Prostate gland (tissue), 2 donors: ENCODE measurements at places on chromosomes 3 and 15.
A peak's percentile ranks its signal among the peaks of the same experiment; 100 is the strongest.

GRCh38 chr15:29400701-29401100 is 131.1 kb upstream of the NSMCE3 start:
- no peak for DNase-seq

DNA sequence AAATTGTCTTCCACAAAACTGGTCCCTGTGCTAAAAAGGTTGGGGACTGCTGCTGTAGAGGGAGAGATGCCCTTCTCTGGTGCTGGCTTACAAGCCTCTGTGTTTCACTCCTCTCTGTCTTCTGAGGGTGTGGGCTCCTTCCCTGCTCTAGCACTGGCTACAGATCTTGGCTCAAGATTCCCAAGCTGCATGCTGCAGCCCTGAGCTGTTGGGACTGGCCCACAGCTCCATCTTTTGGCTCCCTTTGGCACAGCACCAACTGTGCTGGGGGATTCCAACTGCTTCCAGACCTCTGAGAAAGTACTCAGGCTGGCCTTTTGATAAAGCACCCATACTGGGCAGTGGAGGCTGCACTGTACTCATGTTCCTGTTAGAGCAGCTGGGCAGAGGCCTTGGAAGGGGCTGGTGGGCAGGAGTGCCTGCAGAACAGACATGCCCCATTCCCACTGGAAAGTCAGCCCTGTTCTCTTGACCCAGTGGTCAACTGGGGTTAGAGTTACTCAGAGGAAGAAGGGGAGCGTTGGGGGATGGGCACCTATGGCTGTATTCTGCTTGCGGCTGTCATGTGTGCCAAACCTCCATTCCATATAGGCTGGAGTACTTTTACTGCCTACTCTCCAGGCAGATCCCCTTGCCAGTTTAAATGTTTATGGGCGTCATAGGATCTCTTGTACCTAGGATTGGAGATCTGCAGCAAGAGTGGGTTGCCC is 55.7 kb downstream of the GALK2 start:
- DNase-seq, result no peak

GRCh38 chr3:138681463-138682220 is 73.1 kb downstream of the FAIM start:
- DNase-seq, result no peak

GRCh38 chr15:82737975-82738374 is 28.3 kb upstream of the AP3B2 start:
- DNase-seq, result no peak

GRCh38 chr3:30112411-30112810 is 494.0 kb upstream of the TGFBR2 start:
- DNase-seq, result no peak

GRCh38 chr15:60594071-60594470 is 115.1 kb upstream of the ICE2 start:
- no peak for DNase-seq

- no peak for DNase-seq
Observed at GRCh38 chr15:85010071-85010385, 28.4 kb downstream of the PDE8A start.

GRCh38 chr3:21620511-21621155 is 130.4 kb downstream of the ZNF385D start:
- no peak for DNase-seq

DNA sequence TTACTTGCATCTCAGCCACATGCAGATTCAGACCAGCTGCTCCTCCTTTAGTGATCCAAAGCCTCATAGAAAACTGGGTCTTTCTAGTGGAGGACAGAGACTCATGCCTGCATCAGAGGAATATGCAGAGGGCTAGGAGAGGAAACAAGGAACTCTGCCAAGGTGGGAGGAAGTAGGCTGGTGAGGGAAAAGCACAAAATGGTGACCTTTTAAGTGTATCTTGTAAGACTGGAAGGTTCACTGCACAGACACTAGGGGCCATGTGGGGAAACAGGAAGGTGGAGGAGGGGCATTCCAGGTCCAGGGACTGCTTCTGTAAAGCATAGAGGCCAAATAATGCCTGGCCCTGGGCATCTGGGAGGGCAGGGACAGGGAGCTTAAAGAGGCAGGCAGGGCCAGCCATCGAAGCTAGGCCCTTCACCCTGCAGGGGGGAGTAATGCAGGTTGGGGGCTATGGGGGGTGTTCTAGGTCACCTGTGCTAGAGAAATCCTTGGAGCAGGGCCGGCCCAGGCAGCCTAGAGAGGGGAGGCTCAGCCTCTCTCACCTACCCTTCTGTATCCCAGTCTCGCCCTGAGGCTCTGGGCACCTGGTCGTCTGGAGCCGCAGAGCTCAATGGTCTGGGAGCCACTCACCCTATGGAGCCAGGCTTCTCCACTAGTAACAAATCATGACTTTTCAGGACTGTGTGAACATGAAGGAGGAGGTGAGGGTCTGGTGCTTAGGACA is 117.7 kb downstream of the DNAJB8 start:
- DNase-seq, result no peak

GRCh38 chr3:157573281-157573680 is 70.1 kb upstream of the VEPH1 start:
- no peak for DNase-seq

GRCh38 chr15:35911052-35911777 is 365.2 kb upstream of the DPH6 start:
- DNase-seq, result no peak

- no peak for DNase-seq
Observed at GRCh38 chr3:170992854-170993253, 33.7 kb downstream of the SLC2A2 start.

- DNase-seq, result no peak
Observed at GRCh38 chr15:71664622-71665021, 145.7 kb upstream of the NR2E3 start.

- DNase-seq, result no peak
Observed at GRCh38 chr15:68612979-68613740, 34.4 kb downstream of the CORO2B start.

DNA sequence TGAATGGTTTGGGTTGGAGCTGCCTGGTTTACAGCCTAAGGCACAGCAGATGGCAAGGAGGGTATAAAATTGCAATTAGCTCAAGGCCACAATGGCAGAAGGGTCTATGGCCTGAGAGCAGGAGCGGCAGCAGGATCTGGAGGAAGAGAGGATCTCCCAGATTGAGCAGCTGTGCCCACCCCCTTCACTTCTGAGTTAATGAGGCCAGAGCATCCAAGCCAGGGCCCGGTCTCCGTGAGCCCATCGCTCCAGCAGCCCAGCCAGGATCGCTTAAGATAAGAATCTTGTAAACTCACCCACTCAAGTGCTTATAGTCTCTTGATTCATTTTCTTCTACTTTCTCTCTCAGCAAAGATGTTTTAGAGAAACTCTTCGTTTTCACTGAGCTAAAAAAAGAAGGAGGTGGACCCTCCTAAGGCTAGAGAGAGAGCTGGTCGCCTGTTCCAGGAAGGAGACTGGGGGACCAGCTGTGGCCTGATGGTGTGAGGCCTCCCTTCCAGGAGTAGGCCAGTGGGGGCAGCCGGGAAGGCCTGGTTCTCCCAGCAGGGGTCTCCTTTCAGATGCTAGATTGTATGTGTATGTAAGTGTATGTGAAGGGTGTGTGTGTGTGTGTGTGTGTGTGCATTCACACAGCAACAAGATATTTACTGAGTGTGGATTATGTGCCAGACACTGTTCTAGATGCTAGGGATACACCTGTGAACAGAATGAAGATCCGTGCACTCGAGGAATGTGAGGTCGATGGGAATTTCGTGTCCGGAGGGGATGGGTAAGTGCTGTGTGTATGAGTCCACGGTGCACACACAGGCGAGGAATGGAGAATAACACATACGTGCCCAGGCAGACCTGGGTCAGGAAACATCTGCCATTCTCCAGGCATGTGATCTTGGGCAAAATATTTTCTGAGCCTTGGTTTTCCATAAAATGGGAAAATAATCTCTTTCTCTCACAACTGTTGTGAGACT is 18.6 kb downstream of the MAGEF1 start:
- DNase-seq, result no peak

- DNase-seq, result no peak
Observed at GRCh38 chr15:89976246-89976600, 24.9 kb upstream of the ZNF710 start.

- DNase-seq, result no peak
Observed at GRCh38 chr15:96349857-96350720, 19.6 kb downstream of the NR2F2 start.

DNA sequence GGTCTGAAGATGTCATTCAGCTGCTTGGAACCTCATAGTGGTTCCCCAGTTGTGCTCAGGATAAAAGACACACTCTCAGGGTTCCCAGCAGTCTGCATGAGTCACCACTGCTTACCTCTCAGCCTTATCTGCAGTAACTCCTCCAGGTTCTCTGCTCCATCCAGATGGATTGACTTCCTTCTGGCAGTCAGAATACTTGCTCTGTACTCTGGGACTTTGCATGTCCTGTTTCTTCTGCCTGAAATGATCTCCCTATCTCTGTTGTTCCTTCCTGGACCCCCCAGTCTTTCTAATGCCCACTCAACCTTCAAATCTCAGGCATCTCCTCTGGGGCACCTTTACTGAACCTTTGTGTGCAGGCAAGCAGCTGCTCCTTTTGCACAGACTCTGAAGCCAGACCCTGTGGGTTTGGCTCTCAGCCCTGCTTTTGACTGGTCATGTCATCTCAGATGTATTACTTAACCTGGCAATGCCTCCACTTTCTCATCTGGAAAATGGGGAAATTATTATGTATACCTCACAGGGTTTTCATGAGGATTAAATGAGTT is 38.4 kb downstream of the ITPR1 start:
- DNase-seq, result no peak

DNA sequence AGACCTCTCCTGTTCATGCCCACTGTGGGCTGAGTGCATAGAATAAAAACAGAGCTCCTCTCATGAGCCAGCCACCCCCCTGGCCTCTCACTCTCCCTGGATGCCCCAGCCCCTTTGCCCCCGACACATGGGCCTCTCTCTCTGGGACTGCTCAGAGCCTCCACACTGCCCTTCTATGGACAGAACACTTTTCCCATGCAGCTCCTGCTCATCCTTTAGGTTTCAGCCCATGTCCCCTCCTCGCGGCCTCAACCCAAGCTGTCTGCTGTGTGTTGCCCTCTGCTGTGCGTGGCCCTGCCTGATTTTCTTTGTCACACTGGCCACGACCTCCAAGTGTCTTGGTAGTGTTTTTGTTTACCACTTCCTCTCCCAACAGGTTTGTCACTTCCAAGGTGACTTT is 20.7 kb upstream of the PRR23E start:
- DNase-seq, result no peak

- DNase-seq, result peak; percentile 26
Observed at GRCh38 chr15:66907826-66908743, 157.3 kb upstream of the SMAD3 start.

GRCh38 chr15:57477736-57478522 is 101.6 kb downstream of the CGNL1 start:
- DNase-seq, result no peak

GRCh38 chr3:48404440-48405342 is 25.2 kb downstream of the PLXNB1 start:
- DNase-seq, result peak; percentile 3

GRCh38 chr3:185272033-185272432 is 18.2 kb upstream of the EHHADH start:
- DNase-seq, result no peak

GRCh38 chr15:50881121-50882048 is 27.1 kb upstream of the AP4E1 start:
- DNase-seq, result no peak

- DNase-seq, result no peak
Observed at GRCh38 chr15:45417303-45417950, 39.1 kb upstream of the GATM start.

DNA sequence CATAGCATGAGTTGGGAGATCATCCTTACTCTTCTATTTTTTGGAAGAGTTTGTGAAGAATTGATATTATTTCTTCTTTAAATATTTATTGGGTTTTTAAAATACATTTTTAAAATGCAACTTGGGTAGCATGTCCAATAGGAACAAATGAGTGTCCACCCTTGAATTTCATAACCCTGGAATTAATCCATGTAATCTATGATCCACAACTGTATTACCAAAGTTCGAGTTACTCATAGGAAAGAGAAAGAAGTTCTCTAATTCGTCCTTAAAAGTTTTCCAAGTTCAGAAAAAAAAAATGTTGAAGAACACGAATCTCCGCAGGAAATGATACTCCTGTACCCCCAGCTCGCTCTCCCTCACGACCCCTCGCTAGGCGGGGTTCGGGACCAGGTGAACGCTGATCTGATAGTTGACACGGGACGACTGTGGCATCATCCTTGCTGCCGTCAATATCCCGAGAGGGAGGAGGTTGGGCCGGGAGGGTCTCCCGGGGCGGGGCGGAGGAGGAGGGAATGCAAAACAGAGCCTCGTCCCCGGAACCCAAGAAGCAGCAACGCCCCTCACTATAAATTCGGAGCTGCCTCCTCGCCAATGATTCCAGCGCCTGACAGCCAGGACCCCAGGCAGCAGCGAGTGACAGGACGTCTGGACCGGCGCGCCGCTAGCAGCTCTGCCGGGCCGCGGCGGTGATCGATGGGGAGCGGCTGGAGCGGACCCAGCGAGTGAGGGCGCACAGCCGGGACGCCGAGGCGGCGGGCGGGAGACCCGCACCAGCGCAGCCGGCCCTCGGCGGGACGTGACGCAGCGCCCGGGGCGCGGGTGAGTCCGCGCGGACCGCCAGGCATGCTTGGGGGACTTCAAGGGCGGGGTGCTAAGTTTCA is at the start of gene AGTR1:
Gene AGTR1 (plus strand): TSS at position 598 of the 884 bp plus-strand sequence. CDS start 43,133 bp downstream, outside the sequence.
- DNase-seq, result no peak

DNA sequence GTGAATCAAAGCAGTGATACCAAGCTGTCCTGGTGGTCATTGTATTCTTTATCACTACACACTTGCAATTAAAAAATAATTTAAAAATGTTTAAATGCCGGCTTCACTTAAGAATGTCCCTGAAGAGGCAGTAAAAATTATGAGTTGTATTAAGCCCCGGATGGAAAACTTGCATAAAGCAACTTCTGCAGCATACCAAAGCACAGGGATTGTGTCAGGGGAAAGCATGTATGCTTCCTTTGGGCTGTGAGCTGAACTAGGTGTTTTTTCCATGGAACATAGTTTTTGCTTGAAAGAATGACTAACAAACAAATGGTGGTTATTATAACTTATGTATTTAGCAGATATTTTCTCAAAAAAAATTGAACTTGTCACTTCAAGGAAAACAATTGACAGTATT is 143.1 kb downstream of the ARNT2 start:
- no peak for DNase-seq

GRCh38 chr15:75720787-75721479 is 8.3 kb upstream of the CSPG4 start:
- DNase-seq, result peak; percentile 54

GRCh38 chr15:31228011-31228484 is 98.6 kb upstream of the KLF13 start:
- DNase-seq, result no peak

DNA sequence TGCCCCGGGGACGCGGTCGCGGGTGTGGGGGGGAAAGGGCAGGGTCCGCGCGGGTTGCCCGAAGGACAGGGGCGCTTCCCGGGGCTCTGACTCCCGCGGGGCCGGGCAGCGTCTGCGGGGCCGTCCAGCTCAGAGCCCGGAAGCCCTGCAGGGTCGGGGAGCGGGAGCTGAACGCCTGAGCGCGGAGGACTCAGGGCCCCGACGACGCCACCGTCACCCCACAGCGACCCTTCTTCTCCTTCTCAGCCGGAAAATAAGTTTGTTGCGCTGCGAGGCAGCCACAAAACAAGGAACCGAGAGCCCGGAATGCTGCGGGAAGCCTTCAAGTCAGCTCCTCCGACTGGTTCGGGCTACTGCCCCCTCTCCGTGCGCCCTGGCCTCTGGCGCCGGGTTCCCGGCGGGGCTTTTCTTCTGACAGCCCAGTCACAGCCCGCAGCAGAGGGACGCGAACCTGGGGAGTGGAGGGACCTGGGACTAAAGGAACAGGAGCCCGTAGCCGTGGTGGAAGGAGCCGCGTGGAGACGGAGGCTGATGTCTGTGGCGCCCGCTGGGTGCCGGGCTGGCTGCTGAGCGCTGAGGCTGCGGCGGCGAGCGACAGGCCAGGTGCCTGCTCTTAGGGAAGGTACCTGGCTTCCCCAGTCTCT is 484 bp downstream of the CNTN4 start:
- no peak for DNase-seq

GRCh38 chr3:28912120-28912885 is 368.6 kb upstream of the RBMS3 start:
- DNase-seq, result no peak
